ENCODE measurements at places on chromosomes 1 and 21.

GRCh38 chr1:19209439-19209989 lies 552 bp downstream of the UBR4 start:
- no peak for DNase-seq

DNA sequence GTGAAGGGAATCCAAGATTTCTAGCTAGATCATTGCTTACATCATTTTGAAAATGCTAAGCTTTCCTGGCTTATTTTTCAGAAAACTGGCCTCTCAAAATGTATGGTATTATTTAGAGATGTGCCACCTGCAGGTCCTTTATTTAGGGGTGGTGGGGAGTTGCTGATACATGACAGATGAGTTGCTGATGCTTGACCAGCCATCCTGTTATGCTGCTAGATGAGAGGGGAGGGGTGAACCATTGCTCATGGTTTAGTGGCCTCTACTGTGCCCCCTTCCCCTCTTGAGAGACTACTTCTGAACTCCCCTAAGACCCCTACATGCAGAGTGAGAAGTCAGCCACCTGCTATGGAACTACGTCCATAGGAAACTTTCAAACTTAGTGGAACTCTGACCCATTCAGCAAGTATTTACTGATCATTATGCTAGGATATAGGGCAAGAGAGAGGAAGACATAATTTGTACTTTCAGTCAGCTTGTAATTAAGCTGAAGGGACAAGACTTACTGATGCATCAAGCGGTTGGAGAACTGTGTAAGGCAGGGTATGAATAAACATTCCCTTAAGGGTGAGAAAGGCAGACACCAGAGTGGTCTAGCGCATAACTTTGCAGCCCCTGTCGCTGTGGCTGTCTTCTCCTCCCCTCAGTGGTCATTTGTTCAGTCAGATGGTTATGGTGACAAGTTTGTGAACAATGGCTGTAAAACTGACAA lies 34.6 kb downstream of the SLAMF6 start:
- DNase-seq, result no peak

DNA sequence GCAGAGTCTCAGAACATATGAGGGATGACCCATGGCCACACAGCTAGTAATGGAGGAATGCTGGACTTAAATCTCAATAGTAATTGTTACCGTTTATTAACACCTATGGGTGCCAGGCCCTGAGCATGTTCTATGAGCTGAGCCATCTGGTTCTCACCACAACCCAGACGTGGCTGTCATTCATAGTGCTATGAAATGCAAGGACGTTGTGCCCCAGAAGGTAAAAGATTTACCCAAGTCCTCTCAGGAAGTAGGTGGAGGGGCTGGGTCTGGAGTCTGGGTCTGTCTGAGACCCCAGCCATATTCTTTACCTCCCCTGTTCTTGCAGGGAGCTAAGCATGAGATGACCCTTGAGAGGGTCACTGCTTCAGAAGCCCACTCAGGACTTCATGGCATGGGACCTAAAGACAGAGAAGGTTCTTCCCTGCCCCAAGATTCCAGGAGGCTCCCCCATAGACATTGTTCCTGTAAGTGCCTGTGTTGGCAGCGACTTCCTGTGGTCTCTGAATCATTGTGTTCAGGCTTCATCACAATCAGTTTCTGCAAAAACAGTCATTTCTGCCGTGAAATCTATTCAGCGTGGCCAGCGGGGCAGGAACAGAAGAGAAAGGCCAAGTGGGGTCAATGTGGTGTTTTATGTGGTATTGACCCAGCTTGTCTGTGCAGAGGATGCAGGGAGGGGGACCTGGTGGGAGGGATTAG lies 475.4 kb downstream of the PTPRU start:
- DNase-seq, result no peak

- no peak for DNase-seq
Observed at GRCh38 chr1:167532964-167533824, 14.9 kb upstream of the CD247 start.

GRCh38 chr21:29873908-29874307 lies 65.9 kb downstream of the GRIK1 start:
- no peak for DNase-seq

GRCh38 chr1:244046907-244047611 lies 4.0 kb upstream of the ZBTB18 start:
- no peak for DNase-seq
